GM23248 (cell line): ENCODE measurements at places on chromosomes 12 and 14.

- no peak for DNase-seq
Measured at GRCh38 chr12:131061041-131061806, 107.5 kb downstream of the ADGRD1 start.

DNA sequence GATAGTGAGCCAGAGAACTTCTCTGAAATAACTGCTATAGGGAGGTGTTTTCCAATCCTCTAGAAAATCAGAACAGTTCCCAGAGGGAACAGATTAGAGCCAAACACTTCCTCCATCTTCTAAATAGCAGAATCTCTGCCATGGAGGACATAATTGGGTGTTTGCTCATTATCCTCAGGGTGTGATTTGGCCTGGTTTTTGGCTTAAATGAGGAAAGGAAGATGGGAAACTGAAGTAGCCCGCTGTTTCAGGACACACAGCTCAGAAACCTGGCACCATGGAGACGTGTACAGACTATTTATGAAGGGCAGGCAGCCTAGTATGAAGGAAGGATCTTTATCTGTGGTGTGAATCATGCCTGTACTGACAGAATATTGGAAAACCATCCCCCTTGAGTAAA, 231.7 kb upstream of the PRKD1 start:
- peak; percentile 7 for DNase-seq

GRCh38 chr12:64609536-64610078, 688 bp upstream of the RASSF3 start:
- peak; percentile 40 for DNase-seq

DNA sequence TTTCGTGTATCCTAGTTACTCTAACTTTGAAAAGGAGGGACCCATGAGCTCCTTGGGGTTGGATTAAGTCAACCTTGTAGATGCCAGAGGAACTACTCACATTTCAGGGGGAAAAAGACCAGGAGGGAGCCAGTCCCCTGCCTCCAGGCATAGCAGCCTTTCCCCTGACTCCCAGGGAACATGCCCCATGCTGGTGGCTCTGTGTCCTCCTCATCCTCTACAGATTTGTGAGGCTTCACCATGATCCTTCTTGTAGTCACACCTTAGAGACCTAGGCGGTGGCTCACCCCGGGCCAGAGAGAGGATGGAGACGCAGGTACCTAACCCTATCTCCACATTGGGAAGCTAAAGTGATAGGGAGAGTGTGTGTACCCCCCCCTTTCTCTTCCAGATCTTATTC, 16.0 kb upstream of the PPP1R1A start:
- DNase-seq = no peak

- DNase-seq = peak; percentile 85
Measured at GRCh38 chr14:54815016-54815415, 87.6 kb downstream of the GCH1 start.

- DNase-seq = no peak
Measured at GRCh38 chr14:90287791-90288190, 31.4 kb downstream of the PSMC1 start.

- DNase-seq = no peak
Measured at GRCh38 chr14:69591317-69591716, 16.6 kb upstream of the CCDC177 start.

DNA sequence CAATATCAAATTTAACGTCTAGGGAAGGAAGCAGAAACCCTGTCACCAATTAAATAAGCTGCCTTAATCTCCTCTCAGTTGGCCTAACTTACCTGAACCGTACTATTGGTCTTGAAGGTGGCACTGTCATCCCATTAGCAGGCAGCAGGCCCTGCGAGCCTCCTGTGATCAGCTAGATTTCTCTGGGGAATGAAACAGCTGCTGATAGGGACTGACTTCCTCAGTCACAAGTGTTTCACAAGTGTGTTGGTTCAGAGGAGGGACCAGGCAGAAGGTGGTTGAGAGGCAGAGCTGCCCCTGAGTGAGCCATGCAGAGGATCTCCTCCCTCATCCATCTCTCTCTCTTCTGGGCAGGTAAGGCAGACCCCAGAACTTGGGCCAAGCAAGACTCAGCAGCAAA, 166.8 kb downstream of the DAD1 start:
- no peak for DNase-seq

DNA sequence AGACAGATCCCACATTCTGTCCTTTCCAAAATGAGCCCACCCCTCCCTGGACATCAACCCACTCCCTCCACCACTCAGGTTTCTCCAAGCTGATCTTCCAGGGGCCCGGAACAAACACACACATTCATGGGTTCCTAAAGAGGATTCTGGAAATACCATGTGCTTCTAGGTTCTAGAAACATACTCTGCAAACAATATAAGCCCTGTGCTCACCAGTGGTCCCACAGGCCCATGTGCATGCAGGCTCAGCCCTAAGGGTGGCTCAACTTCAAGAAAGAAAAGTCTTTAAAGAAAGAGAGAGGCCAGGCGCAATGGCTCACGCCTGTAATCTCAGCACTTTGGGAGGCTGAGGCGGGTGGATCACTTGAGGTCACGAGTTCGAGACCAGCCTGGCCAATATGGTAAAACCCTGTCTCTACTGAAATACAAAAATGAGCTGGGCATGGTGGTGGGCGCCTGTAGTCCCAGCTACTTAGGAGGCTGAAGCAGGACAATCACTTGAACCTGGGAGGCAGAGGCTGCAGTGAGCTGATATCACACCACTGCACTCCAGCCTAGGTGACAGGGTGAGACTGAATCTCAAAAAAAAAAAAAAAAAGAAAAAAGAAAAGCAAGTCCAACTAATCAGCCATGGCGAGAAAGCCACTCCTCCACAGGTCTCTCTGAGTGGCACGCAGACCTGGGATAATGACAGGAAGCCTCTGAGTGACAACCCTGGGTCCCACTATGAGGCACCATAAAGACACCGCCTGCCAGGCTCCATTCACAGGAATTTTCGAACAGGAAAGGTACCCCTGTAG, 59.5 kb upstream of the PNMA1 start:
- no peak for DNase-seq

DNA sequence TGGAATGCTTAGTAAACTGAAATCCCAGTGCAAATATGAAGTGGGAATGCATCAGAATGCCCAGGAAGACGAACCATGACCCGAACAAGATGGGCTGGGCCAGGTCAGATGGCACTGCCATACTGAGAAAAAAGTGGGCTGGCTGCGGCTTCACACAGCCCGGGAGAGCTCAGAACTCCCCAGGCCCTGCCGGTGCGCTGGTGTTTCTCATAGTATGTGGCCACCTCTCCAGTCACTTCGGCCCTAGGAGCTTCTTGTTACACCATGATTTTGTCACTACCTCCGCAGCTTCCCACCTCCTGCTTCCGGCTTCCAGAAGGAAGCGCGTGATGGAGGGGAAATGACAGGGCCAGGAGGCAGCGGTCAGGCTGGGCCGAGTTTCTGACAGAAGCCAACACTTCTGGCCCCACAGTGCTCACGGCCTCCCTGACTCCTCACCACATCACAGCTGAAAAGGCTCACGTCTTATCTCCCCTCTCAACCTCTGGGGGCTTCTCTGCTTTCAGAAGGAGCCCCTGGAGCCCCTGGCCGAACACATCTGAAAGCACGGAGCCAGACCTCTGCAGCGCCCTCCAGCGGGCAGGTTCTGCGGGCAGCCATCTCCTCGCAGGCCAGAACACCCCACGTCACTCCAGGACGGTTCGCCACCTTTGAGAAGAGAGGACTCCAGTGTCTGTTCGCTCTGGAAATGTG, 30.7 kb downstream of the DAD1 start:
- DNase-seq = no peak

GRCh38 chr14:24013654-24014514, 25.2 kb downstream of the DHRS4L2 start:
- DNase-seq = peak; percentile 74

DNA sequence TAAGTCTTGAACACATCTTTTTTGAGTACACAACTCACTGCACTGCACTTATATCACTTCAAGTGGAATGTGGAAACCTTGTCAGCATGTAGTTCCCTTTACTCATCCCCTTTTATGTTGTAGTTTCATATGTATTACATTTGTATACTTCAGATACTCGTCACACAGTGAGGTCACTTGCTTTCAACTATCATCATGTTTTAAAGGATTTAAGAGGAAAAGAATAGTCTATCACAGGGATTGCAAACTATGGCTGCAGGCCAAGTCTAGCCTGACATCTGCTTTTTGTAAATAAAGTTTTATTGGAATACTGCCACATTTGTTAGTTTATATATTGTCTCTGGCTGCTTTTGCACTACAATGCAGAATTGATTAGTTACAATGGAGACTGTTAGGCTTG, 24.3 kb downstream of the CNOT2 start:
- DNase-seq = peak; percentile 26

- peak; percentile 88 for DNase-seq
Measured at GRCh38 chr14:100317912-100318808, 5.0 kb upstream of the SLC25A47 start.

GRCh38 chr12:130322263-130322662, 15.4 kb upstream of the PIWIL1 start:
- no peak for DNase-seq

- no peak for DNase-seq
Measured at GRCh38 chr14:40850191-40850590, 756.5 kb upstream of the LRFN5 start.

DNA sequence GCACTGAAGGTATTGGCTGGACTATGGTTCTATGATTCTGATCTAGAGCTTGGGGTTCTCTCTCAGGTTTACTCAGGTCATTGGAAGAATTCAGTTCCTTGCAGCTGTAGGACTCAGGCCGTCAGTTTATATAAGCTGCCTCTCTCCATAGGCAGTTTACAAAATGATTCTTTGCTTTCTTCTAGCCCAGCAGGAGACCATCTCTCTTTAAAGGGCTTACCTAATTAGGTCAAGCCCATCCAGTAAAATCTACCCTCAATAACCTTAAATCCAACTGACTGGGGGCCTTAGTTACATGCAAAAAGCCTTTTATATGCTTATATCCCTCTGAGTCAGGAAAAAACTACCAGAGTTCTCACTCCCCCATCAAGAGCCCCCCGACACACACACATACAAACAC, 80.5 kb upstream of the GARIN6 start:
- no peak for DNase-seq

DNA sequence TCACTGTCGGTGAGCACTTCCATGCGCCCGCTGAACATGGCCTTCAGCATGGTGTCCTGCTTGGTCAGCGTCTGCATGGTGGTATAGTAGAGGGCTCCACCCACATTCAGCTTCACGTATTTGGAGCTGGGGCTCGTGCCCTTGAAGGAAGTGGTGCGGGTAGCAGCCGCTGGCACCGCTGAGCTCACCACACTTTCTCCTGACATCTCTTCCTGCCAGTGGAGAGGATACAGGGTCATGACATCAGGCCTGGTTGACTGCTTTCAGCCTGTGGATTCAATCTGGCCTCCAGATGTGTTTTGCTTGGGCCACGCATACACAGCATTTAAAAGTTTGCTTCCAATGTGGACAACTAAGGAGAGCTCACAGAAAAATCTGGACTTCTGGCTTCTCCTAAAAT, 7.6 kb downstream of the KCTD10 start:
- DNase-seq = peak; percentile 65

GRCh38 chr12:52235822-52236361, 2.8 kb downstream of the KRT7 start:
- no peak for DNase-seq

- no peak for DNase-seq
Measured at GRCh38 chr14:94421316-94421715, 31.3 kb downstream of the SERPINA11 start.

GRCh38 chr14:102013669-102014200, 49.4 kb downstream of the DYNC1H1 start:
- peak; percentile 39 for DNase-seq

GRCh38 chr12:115817389-115817788, 460.1 kb downstream of the MED13L start:
- DNase-seq = no peak

DNA sequence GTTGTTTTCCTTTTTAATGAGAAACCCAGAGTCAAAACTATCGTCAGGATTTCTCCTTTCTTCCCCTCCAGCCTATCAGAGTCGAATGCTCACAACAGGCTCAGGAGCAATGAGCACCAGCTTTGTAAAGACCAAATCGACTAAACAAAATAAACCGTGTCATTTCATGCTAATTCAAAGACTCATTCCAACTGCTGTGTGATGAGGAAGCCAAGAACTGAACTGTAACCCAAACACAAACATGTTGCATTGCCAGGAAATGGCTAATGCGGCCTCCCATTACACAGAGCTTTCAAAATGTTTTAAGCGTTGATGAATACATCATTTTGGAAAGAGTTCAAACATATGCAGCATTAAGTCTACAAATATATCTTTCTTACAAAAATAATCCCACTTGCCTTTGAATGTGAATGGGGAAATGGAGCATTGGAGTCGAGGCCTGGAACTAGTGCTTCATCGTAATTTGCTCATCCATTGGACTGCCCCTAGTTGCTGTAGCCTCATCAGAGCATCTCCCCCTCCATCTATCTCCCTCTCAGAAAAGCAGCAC, 349.5 kb downstream of the GXYLT1 start:
- DNase-seq = peak; percentile 31

GRCh38 chr12:121405211-121405610, 5.3 kb downstream of the RNF34 start:
- no peak for DNase-seq

- DNase-seq = no peak
Measured at GRCh38 chr12:31215518-31216232, 110.3 kb downstream of the SINHCAF start.

DNA sequence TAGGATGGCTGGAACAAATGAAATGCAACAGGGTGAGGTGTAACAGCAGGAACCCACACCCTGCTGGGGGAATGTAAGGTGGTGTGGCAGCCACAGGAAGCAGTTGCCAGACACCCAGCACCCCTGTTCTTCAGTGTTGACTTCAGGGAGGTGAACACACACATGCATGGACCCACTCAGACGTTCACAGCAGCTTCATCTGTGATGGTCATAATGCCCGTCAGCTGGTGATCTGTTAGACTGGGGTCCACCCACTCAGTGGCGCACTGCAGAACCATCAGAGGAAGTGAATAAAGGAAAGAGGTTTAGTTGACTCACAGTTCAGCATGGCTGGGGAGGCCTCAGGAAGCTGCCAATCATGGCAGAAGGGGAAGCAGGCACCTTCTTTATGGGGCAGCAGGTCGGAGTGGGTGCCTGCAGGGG, 22.7 kb upstream of the TEX22 start:
- DNase-seq = peak; percentile 16

GRCh38 chr14:35535483-35536112, 1.6 kb downstream of the INSM2 start:
- DNase-seq = peak; percentile 6

- peak; percentile 79 for DNase-seq
Measured at GRCh38 chr12:43957732-43958372, 122.0 kb downstream of the TMEM117 start.

DNA sequence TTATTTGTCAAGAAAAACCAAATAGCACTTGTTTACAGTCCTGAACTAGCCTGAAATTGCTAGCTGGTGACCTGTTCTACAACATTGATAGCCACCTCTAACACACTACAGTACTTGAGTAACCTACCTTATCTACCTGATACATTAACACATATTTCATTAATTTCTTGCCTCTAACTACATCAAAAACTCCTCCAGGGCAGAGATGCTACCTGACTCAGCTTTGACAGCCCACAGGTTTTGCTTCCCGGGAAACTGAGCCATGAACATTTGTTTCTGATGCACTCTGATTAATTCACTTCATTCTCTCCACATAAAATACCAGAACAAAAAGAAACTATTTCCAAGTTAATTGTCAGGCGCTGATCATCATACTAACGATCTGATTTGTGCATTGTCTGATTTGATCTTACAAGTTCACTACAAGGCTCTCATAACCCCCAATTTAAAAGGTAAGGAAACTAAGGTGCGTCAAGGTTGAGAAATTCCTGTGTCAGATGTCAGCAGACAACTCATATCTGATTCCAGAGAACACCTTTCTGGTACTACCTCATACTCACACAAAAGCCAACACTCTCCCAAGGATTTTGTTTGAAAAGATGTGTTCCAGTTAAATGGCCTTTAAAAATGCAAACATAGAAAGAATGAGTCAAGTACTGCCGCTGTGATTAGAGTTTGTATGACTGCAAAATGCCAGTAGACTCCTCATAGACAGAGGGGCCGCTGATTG, 768.7 kb downstream of the BCL11B start:
- no peak for DNase-seq
